ENCODE measurements at places on chromosomes 3 and 15. TPM values are rescaled to one million over a fixed set of nuclear protein-coding genes. Genes with fewer than 3 reads are reported as not detected.

Gene CHL1
- polyA plus RNA-seq, result 24.1 TPM

Gene CD276
- 152 TPM for polyA plus RNA-seq

- no peak for DNase-seq
These were observed 6.0 kb upstream of the RTP1 start for GRCh38 chr3:187191271-187191670.

- DNase-seq, result peak; percentile 59
These were observed 75.7 kb upstream of the PRR23C start for GRCh38 chr3:139120086-139121056.

DNA sequence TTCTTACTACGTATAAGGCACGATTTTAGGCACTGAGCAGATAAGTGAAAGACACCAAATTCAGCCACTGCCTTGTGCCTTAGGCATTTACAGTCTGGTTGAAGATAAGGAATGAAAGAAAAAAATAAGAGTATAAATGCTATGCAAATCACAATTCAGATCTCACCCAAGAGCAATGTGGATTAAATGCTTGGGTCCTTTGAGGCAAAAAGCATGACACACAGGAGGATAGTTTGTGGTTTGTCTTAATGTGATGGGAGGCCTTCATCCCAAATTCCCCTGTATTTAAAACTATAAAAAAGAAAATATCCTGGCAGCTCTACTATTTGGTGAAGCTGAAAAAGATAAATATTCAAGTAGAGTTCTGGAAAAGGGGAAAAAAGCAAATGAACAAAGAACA is 79.8 kb downstream of the TGFBR2 start:
- DNase-seq, result no peak

GRCh38 chr3:171932153-171932611 is 89.0 kb downstream of the TMEM212 start:
- DNase-seq, result no peak

DNA sequence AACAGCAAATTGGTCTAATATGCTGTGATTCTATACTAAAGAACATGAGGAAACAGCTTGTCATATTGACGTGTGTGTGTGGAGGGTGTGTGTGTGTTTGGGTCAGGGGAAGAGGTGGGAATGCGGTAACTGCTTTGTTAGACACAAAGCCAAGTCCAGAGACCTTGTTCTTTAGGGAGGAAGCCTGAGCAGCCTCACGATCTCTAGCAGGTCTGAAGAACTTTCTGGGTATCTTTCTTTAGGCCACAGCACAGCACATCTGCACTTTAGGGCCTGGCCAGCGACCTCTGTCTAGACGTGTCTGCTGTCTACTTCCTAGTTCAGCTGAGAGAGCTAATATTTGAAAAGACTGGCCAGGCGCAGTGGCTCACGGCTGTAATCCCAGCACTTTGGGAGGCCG is 220.0 kb upstream of the TPRG1 start:
- no peak for DNase-seq

Gene MASP1
- 8.7 TPM for polyA plus RNA-seq

All from left kidney (tissue), 8 donors.